ENCODE measurements at places on chromosomes 16 and 17.
A peak's percentile ranks its signal among the peaks of the same experiment; 100 is the strongest.

- no peak for DNase-seq
These were observed 255.5 kb upstream of the RPL38 start for GRCh38 chr17:73947966-73948355.

GRCh38 chr17:13749891-13750235 lies 148.1 kb upstream of the HS3ST3A1 start:
- DNase-seq: no peak

DNA sequence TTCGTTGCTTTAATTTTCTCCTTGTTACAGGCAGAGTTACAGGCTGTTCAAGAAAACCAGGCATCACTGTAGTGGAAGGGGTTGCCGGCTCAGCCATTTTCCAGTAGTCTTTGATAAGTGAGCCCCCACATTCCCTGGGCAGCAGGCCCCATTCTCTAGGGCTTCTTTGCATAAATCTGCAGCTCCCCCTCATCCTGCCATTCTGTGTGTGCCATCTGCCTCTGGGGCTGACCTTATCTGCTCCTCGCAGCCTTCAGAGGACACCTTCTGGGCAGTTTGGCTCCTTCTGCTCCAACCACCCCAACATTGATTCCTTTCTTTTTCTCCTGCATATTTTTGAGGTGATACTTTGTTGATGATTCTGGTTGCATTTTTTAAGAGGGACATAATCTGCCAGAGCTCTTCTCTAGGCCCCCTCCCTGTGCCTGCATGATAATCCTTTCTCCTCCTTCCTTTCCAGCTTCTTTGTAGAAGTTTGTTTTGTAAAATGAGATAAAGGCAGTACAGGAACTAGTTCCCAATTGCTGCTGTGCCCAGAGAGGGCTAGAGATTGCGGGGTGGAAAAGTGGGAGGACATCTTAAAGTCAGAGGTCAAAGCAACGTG lies 17.1 kb downstream of the RND2 start:
- no peak for DNase-seq

GRCh38 chr17:43769859-43770258 lies 8.9 kb downstream of the DUSP3 start:
- no peak for DNase-seq

GRCh38 chr16:9929313-9929712 lies 252.9 kb downstream of the GRIN2A start:
- DNase-seq: no peak

DNA sequence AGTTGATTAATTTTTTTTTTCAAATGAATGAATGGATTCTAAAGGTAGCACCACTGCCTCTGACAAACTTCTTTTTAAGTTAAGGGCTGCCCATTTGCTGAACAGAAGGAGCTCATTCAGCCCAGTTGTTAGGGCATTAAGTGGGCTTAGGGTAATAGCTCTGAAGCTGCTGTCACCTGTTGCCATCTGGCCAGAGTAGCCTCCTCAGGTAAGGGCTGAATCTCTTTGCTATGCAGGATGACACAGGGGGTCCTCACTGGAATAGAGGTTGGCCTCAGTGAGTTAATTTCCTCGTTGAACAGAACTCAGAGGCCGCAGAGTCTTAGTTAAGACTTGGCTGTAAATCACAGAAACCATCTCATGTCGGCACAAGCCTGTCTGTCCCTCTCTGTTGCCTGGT lies 232.8 kb downstream of the CCDC182 start:
- no peak for DNase-seq

DNA sequence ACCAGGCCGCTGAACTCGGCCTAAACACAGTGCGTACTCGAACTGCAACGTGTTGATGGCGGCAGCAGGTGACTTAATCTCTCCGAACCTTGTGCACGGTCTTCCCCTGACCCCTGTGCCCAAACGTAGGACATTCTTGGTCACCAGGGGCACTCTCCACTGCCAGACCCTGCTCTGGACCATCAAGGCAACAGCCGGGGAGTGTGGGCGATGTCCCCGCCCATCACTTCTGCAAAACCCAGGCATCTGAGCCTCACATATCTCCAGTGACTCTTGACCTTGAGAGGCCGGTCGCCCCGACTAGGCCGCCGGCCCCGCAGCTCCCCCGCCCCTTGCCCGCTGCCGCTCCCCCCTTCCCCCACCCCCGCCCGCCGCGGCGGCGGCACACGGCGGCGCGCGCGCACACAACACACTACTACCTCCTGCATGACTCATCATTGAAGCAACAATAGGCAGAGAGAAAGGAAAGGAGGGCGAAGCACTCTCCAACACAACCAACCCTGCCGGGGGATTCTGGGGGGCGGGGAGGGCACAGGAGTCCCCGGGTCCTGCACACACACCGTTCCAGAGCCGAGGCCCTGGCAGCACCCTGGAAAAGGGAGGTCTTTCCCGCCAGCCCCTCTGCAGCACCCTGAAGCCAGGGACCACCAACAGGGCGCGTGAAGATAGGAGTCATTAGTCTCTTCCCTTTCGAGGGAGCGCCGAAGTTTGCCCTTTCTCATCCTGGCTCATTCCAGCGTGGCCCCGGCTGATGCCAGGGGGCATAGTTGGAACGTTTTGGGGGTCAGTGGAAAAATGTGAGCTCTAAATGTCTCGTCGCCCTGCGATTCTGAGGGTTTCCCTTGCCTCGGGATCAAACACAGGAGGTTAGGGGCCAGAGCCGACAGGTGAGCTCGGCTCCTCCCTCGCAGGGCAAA lies 1.9 kb downstream of the MNT start:
- no peak for DNase-seq

GRCh38 chr16:4749700-4750257 lies 15.4 kb downstream of the DNAAF8 start:
- DNase-seq: no peak

DNA sequence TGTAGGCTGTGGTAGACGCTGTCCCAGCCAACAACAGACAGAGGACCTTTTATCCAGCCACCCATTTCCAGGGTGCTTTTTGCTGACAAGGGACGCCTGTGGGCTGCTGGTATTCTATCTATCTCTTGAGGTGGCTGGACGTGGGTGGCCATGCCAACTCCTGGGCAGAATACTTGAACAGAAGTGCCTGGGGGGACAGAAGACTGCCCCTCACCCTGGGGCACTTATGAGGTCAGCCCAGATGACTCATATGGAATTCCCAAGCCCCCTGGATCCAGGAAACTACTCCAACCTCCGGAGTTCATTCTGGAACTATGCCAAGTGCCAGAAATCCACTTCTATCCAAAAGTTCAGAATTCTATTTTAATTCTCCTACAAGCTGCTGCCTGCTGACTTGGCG lies 61.3 kb downstream of the CDRT4 start:
- no peak for DNase-seq

DNA sequence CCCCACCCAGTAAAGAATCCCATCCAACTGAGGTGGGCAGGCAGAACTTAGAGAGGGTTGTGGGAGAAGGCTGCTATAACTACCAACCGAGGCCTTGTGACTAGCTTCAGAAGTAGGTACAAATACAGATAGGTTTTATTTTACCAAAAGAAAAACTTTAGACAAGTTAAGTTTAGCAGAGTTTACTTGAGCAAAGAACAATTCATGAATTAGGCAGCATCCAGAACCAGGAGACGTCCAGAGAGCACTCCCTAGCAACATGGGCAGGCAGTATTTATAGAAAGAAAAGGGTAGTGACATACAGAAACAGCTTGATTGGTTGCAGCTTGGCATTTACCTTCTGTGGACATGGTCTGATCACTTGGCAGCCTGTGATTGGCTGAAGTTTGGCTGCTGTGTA lies 42.1 kb downstream of the SLFN5 start:
- DNase-seq: no peak

- no peak for DNase-seq
These were observed 79.7 kb downstream of the CYLD start for GRCh38 chr16:50821586-50821985.

- no peak for DNase-seq
These were observed 176.8 kb upstream of the ASIC2 start for GRCh38 chr17:33469911-33470310.

DNA sequence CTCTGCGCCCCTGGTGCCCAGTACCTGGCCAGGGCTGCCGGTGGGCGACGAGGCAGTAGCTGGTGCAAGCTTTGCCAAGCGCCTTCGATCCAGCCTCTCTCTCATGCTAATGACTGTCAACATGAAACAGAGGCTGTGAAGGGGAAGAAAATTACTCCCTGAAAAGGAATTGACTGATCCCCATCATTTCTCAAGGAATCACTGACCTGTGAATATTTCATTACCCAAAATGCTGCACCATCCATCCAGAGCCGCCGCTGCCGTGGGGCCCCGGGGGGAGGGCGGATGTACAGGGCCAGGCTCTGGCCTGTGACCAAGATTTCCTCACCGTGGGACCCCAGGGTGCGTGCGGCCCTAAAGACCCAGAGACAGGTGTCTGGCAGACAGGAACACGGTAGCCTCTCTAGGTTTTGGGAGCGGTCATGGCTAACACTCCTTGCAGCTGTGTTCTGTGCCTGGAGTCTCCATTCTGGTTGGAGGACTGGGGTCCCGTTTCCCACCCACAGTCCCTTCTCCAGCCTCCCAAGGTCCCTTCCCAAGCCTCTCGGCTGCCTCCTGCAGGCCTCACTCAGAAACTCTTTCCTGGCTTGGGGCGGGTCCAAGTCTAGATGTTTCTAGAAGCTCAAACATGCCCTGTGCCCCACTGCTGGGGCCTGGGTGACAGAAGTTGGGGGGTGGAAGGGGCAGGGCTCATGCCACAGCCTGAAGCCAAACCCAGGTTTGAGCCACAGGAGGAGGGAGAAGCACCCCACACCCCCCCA lies 73.3 kb downstream of the ENGASE start:
- no peak for DNase-seq

DNA sequence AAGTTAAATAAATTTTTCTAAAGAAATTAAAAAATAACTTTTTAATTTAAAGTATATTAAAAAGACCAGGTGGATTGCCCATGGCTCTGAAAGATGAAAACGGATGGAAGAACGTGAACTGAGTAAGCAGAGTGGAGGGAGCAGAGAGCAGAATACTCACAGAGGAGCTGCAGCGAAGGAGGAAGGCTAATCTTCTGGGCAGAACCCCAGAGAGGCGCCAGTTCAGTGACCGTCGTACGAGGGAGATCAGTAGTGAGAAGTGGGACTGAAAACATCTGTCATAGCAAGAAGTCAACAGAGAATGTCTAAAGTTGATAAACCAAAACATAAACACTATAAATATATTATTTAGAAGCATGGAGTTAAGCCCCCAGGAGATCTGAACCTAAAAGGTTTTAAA lies 34.9 kb downstream of the UBE2G1 start:
- no peak for DNase-seq

DNA sequence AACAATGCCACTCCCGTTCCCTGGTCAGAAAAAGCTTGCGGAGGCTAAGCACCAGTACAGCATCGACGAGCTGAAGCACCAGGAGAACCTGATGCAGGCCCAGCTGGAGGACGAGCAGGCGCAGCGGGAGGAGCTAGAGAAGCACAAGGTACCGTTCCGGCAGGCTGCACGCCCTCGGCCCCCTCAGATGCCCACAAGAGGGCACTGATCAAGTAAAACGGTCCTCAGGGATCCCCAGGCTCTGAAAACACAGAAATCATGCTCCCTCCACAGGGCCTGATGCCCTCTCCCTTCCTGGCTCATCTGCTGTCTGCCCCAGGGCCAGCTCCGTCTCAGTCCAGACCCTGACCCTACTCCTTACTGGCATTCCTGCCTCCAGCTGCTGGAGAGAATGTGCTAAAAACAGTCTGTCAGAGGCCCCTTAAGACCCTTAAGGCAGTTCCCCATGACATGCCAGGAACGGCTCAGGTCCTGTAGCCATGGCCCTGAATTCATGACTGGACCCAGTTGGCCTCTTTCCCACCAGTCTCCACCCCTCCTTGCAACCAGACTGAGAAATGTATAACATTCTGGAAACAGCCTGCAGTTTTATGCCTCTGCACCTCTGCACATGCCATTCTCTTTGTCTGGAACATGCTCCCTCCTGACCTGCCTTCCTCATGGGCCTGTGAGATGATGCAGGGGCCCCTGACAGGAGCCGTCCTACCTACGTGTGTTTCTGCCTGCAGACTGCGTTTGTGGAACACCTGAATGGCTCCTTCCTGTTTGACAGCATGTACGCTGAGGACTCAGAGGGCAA lies 21.8 kb downstream of the DRC3 start:
- DNase-seq: peak; percentile 10

DNA sequence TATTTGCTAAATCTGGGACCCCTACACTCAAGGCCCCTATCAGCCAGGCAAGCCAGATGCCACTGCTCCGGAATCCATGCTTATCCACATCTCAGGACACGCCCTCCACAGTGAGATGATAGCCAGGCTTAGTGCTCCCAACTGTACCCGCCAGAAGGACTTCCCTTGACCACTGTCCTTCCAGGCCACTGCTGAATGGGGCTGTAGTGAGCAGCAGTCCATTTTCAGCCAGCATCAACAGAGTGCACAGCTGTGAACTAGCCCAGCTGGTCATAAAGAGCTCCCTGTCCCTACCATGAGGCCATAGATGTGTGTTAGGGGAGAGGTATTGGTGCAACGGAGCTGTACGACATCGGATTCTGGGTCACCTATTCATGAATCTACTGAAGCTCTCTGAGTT lies 13.0 kb upstream of the MED9 start:
- no peak for DNase-seq
